ENCODE measurements at places on chromosomes 4 and X.

GRCh38 chr4:3767570-3768288, 1.5 kb downstream of the ADRA2C start:
- no peak for DNase-seq

- no peak for DNase-seq
Observed at GRCh38 chr4:155711556-155711955, 44.9 kb downstream of the GUCY1A1 start.

DNA sequence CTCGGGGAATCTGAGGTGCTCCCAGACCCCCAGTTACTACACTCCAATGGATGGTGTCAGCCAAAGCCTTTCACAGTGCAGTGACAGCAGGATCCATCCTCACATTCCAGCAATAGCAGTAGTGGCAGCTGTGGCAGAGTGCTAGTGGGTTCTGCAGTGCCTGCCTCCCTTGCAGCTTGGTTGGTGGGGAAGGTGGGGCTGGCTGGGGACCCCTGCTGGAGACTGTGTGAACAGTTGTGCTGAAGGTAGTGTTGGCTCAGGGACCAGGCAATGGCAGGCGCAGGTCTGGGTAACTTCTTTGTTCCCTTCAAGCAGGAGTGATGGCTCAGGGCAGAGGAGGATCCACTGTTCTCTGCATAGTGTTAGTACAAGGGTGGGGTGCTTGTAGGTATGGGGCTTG, 343.7 kb upstream of the TRAM1L1 start:
- DNase-seq = no peak

DNA sequence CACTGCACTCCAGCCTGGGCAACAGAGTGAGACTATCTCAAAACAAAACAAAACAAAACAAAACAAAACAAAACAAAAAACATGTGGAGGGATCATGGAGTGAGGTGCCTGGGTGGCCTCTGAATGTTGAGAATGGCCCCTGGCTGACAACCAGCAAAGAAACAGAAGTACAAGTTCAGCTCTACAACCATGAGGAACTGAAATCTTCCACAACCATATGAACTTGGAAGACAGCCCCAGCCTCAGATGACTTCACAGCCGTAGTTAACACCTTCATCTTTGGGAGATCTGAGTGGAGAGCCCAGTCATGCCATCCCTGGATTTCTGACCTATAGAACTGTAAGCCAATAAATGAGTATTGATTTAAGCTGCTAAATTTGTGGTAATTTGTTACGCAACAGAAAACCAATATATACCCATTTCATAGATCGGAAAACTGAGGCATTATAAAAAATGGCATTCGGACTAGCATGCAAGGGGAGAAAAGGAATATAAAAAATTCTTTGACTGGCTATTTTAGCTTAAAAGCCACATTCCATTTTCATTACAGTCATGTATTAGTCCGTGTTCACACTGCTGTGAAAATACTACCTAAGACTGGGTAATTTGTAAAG, 138.7 kb upstream of the RAPGEF2 start:
- no peak for DNase-seq

DNA sequence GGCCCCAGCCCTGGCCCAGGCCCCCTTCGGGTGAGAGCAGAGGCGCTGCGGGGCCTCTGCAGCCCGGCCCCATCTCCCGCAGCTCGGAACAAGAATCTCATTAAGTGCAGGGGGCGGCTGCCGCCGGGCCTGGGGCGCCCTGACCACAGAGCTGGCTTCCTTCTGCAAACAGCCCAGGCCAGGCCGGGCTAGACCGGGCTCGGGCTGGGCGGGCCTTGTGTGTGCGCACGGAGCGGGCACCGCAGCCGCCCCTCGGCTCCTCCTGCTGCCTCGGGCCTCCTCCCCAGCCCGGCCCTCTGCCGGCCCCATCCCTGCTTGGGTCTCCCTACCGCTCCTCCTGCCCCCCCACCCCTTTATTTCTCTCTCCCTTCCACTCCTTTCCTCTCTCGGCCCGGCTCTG, 83.3 kb downstream of the EFNB1 start:
- DNase-seq = no peak
